ENCODE measurements at places on chromosomes 2 and 18.

DNA sequence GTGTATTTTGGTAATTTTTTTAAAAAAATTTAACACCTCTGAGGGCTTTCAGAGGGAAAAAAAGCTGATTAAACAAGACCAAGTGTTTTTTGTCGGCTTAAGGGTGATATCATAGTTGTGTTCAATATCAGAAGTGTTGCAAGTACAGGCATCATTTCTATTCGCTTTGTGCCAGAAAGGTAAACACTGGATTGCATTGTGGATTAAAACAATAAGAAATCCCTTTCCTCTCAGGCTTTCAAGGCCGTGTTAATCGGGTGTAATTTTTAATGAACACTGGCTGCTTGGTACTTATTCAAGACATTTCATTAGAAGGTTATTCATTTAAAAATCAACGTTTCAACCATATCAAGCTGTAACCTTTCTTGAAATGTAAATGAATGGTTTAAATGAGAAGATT lies 18.3 kb downstream of the FIGN start:
- DNase-seq, result no peak

- no peak for DNase-seq
Measured at GRCh38 chr2:224966613-224967012, 75.7 kb downstream of the DOCK10 start.

- peak; percentile 94 for DNase-seq
Measured at GRCh38 chr2:237691908-237692600, 64.7 kb downstream of the LRRFIP1 start.

DNA sequence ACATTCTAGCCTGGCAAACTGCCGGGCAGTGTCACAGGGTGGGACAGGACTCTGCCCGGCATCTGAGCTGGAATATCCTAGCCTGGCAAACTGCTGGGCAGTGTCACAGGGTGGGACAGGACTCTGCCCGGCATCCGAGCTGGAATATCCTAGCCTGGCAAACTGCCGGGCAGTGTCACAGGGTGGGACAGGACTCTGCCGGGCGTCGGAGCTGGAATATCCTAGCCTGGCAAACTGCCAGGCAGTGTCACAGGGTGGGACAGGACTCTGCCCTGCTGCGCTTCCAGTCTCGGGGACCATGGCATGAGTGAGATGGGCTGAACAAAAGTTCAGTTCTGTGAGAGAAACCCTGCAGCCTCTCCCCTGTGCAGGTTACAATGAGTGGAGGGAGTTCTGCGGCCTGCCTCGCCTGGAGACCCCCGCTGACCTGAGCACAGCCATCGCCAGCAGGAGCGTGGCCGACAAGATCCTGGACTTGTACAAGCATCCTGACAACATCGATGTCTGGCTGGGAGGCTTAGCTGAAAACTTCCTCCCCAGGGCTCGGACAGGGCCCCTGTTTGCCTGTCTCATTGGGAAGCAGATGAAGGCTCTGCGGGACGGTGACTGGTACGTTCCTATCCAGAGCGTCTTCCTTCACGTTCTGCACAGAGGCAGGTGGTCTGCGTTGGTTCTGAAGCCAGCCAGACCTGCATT lies 80.3 kb downstream of the TPO start:
- DNase-seq, result no peak

DNA sequence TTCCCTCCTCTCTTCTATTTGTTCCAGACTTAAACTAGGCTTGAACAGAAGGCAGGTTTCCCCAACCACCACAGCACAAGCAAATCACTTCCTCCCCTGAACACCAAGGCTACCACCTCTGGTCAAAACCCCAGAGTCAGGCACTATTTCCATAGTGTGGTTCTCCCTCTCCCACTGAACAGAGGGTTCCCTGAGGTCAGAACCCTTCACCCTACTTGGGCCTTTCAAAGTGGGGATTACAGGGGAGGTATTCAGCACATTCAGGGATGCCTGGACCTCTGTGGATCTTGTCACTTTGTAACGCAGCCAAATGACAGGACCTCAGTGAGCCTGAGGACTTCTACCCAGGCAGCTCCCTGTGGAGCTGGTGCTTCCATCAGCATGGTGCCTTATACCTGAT lies 88.7 kb downstream of the TNS1 start:
- no peak for DNase-seq

GRCh38 chr2:11722292-11723060 lies 24.0 kb upstream of the LPIN1 start:
- DNase-seq, result no peak

GRCh38 chr2:205763708-205764211 lies 81.5 kb downstream of the NRP2 start:
- DNase-seq, result peak; percentile 47

DNA sequence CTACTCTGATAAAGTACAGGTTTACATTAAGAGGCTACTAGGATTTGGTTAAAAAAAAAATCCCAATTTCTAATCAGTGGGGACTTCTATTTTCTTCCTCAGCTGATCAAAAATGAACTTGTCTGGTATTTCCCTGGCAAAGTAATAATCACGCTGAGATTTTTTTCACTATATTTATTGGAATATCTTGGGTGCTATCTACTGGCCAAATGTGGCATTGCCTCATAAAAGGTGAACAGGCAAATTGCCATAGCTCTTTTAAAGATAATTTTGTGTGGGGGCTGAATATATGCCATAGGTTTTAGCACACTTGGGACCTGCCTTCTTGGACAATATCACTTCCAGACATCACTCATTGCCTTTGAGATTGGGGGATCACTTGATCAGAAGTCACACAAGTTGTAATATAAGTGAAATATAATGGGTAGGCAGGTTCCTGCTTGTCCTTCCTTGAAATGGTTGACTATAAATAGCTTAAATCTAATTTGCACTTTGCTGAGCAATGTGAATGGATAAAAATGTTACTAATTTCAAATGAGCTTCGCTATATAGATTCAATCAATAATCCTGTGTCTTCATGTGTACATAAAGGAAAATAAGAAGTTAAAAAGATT lies 7.0 kb upstream of the NXPH2 start:
- DNase-seq, result peak; percentile 6

DNA sequence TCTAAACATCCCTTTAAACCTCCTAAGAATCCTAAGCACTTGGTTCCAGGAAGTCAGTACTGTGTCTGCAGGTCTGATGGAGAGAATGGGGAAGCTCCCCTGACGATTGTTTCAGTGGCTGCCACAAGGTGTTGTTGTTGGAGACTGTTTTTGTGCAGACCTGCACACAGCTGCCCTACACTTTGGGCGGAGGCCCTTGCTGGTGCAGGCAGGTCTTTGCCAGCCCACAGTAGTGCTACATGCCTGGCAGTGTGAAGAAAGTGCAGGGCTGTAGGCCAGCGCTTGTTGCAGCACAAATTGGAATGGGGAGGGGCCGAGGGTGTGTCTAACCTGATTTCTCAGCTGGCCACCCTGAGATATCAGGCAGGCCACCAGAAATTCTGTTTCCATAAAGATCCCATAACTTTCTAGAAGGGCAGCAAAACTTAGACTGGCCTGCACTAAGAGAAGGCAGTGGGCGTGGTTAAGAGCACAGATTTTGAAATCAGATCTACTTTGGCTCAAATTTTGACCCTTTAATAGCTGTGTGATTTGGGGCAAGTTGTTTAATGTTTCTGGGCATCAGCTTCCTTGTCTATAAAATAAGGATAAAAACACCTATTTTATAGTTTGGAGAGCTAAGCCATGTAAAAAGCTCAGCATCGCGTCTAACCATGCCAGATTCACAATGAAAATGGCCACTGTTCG lies 83.7 kb upstream of the SLC1A4 start:
- DNase-seq, result no peak

All from activated naive CD4-positive, alpha-beta T cell treated with anti-CD3 and anti-CD28 coated beads for 36 hours (primary cell).